ENCODE measurements at places on chromosomes 2 and 18.

DNA sequence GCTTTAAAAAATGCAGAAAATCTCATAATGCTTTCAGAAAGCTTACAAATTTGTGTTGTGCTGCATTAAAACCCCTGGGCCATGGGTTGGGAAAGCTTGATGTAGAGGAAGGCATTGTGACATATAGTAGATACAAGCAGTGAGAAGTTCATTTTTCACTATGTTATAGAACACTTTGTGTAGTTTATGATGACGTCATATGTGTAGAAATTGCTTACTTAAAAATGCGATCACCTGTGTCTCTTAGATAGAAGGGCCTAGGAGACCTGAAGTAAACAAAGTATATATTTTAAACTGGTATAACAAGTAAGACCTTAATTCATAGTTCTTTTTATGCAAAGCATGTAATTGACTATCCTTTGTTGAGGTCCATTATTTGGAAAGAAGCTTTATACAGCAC lies 393.5 kb downstream of the ARHGAP15 start:
- no peak for DNase-seq

DNA sequence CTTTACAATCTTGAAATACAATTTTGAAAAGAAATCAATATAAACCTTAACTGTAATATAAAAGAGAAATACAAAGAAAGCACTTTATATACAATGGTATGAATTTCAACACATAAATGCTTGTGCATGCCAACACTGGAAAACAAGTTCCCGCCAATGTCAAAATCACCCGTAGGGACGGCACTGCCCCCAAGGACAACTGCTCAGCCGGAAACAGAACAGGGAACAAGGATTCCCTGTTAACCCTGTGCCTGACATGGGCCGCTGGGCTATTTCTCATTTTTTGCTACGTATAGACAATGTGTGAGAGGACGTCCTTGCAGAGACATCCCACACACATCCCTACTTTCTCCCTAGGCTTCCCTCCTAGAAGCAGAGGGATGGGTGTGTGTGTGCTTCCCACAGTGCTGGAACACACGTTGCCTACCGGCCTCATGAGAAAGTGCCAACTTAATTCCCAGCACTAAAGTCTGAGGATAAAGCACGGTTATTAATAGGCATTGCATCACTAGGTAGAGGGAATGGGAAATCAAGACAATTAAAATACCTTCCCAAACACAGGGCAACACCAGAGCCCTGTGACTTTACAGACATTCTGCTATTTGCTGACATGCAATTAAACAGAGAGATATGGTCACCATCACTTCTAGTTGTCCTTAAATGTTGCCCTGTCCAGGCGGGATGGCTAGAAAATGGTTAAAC lies 14.4 kb downstream of the AFG3L2 start:
- no peak for DNase-seq

DNA sequence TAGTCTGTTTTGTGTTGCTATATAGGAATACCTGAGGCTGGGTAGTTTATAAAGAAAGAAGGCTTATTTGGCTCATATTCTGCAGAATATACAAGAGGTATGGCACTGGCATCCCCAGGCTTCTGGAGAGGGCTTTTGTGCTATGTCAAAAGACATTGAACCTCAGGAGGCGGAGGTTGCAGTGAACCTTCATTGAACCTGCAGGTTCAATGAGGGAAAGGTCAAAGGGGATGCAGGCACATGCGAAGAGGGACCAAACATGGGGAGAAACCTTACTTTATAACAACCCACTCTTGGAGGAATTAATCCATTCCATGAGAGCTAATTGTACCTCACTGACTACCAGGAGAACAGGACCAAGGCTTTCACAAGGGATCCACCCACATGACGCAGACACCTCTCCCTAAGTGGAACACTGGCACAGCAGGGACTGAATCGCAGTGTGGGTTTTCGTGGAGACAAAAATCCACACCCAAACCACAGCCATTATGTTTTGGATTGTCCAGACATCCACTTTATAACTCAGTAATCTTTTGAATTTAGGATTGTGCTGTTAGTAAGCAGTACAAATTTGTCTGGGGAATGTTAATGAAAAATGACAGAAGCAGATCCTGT lies 4.1 kb upstream of the SERPINB8 start:
- no peak for DNase-seq

DNA sequence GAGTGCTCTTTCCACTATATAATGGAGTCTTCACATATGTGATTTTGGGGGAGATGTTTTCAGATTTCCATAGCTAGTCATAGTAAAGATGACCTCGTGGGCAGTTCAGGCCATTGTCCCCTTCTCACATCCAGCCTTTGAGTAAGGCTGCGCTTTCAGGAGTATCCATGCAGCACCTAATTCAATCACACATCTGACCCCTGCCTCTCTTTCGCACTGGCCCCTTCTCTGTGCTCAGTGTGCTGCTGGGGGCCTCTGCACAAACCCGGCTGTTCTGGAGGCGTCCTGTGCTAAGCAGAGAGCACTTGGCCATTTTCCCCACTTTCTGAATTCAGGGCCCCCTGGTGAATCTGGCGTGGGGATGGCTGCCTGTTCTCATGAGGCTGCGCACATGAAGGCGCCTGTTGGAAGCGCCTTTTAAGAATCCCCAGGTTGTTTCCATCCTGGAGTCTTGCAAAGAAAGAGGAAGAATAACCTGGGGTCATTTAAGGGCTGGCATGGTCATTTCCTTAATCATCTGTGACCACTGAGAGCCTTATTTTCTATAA lies 96.0 kb upstream of the ALPP start:
- DNase-seq, result no peak

GRCh38 chr2:65669574-65669973 lies 237.2 kb upstream of the SPRED2 start:
- no peak for DNase-seq

DNA sequence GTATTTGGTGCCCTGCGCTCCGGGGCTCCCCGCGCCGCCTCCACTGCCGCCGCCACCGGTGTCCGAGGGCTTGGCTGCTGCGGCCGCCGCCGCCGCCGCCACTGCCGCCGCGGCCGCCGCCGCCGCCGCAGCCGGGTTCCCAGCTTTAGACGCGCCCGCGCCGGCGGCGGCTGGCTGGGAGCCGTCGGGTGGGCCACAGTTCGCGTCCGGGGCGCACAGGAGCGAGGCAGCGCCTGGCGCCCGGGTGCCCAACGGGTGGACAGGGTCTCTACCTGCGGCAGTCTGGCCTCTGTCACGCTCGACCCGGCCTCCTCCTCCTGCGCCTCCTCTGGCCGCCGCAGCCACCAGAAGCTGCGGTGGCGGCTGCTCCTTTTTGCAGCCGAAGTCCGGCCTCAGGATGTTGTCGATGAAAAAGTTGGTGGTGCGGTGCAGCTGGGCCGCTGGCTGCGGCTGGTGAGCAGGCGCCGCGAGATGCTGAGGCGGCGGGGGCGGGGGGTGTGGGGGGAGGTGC lies 951 bp downstream of the EN1 start:
- peak; percentile 43 for DNase-seq

GRCh38 chr2:138193416-138194213 lies 229.3 kb downstream of the HNMT start:
- no peak for DNase-seq

DNA sequence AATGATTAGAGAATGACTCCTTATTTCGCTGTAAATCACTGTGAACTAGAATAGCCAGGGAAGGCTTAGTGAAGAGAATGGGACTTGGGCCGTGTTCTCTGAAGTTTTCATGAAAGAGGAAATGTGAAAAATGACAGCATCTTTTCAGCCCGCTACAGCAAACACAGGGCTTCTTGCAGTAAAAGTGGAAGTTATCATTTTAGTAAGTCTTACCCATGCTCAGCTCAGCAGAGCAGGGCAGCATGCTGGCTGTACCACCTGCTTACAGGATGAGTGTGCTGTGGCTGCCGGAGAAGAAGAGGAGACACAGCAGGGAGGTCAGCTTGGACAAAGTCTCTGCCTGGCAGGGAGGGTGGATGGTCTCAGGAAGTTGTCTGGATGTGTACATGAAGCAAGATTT lies 300.7 kb upstream of the DLGAP1 start:
- DNase-seq, result no peak

- DNase-seq, result no peak
Measured at GRCh38 chr2:227404585-227405271, 17.0 kb upstream of the SCYGR1 start.

DNA sequence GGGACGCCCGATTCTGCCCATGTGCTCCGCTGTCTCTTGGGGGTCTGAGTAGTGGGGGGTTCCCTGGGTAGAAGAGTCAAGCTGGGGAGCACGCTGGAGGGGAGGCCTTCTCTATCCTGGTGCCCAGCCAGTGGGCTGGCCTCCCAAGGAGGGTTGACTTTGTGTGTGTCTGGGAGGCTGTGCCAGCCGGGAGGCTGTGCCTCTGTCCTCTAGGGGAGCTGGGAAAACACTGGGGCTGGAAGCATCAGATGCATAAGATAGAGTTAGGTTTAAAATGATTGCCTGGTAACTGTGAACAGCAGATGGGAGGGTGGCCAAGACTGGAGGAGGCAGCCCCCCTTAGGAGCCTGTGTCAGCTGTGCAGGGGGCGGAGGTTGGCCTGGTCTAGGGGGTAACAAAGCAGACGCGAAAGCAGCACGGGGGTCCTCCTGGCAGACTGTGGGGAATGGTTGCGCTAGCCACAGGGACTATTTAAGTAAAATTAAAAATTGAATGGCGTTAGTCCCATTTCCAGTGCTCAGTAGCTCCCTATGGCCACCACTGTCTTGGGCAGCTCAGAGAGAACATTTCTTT lies 1.3 kb downstream of the ING5 start:
- no peak for DNase-seq

DNA sequence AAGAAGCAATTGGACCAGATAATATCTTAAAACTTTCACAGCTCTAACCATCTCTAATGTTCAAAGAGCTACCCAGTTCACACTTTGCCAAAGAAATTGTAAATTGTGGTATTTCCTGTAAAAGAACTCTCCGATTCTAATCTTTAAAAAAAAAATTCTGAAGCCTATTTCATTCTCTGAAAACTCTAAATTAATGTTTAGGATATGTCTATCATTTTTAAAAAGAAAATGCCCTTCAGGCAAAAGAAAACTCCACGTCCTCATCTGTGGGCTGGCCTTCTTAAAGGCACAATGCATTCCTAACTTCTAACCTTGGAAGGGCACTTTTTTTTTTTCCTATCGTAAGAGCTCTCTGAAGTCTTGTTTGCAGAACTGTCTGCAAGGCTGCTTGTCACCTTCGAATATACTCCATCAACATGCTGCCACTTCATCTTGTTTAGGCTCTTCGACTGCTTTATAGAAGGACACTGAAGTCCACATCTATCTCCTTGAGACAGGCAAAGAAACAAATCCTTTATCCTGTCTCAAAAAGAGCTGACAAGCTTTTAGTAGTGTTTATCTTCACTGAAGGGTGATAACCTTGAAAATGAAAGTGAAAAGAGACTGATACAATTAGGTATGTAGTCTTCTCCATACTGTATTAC lies 124.3 kb upstream of the SLC39A10 start:
- no peak for DNase-seq

GRCh38 chr2:162327134-162327769 lies 8.8 kb upstream of the IFIH1 start:
- DNase-seq, result no peak

GRCh38 chr2:55914786-55915185 lies 8.8 kb downstream of the EFEMP1 start:
- no peak for DNase-seq

DNA sequence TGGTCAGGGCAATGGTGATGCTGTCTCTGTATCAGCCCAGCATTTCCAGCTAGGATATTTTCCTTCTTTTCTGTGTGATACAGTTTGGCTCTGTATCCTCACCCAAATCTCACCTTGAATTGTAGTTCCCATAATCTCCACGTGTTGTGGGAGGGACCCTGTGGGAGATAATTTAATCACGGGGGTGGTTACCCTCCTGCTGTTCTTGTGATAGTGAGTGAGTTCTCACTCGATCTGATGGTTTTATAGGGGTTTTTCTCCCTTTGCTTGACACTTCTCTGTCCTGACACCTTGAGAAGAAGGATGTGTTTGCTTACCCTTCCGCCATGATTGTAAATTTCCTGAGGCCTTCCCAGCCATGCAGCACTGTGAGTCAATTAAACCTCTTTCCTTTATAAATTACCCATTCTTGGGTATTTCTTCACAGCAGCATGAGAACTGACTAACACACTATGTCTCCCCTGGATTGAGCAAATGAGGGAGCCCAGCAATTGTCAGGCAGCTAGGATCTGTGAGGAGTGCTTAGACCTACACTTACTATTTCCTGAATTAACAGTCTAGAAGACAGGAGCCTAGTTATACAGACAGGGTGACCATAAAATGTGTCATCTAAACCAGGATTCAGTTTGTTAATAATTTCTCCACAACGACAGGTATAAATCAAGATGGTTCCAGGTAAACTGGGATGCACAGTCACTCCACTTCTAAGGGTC lies 6.0 kb downstream of the SCN2A start:
- DNase-seq, result no peak

GRCh38 chr2:7034303-7034702 lies 117.1 kb downstream of the RNF144A start:
- DNase-seq, result no peak

- no peak for DNase-seq
Measured at GRCh38 chr2:160347269-160347863, 146.2 kb downstream of the RBMS1 start.

GRCh38 chr2:111186933-111187332 lies 66.2 kb downstream of the BCL2L11 start:
- no peak for DNase-seq

- peak; percentile 57 for DNase-seq
Measured at GRCh38 chr18:77765468-77765867, 515.8 kb downstream of the GALR1 start.

GRCh38 chr2:111622859-111623258 lies 261.1 kb downstream of the ANAPC1 start:
- DNase-seq, result no peak
